ENCODE measurements at places on chromosomes 7 and 10.

DNA sequence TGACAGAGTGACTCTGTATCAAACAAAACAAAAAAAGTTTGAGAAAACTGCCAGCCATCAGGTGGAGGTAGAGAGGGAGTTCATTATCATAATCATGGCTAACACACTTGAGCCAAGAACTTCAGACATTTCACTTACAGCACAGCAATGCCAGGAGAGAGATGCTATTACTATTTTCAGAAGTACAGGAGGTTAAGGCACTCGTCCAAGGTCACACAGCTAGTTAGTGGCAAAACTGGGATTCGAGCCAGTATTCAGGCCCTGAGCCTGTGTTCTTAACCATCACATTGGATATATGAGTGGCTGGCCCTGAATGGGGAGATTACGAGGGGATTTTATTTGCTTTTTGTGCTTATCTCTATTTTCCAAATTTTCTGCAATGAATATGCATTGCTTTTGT is 24.8 kb upstream of the UNC5B start:
- peak; percentile 17 for DNase-seq

DNA sequence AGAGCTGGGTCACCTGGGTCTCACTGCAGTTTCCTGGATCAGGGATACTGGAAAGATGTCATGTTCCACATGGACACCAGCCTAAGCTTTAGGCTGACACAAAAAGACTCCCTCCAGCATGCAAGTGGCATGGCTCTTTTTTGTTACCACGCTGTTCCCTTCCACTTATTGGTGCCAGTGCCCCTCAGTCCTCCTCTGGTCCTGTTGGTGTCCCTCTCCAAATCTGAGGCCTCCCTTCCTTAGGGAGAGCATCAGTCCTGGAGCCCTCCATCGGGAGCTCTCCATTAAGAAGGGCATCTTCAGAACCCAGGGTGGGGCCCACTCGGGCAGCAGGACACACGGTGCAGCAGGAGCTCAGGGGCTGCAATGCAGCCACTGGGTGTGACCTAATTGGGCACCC is 76.1 kb upstream of the LRRC18 start:
- no peak for DNase-seq

DNA sequence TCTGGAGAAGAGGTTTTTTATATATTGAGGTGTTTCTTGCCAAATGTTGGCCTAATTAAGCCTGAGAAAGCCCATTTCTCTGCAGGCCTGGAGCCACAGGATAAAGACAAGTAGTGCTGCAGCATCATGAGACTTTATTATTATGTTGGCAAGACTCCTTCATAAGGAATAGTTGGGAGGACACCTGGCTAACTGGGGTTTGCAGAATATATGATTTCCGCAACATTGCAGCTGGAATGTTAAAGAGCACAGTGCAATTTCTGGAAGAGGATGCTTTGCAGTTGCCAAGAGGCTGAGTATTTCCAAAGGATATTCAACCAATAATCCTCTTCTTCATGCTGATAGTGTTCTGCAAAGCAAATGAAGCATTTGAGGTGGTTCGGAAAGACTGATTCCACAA is 1512.8 kb upstream of the LRRTM3 start:
- DNase-seq = no peak

GRCh38 chr7:55286666-55287065 is 78.5 kb upstream of the LANCL2 start:
- DNase-seq = no peak

DNA sequence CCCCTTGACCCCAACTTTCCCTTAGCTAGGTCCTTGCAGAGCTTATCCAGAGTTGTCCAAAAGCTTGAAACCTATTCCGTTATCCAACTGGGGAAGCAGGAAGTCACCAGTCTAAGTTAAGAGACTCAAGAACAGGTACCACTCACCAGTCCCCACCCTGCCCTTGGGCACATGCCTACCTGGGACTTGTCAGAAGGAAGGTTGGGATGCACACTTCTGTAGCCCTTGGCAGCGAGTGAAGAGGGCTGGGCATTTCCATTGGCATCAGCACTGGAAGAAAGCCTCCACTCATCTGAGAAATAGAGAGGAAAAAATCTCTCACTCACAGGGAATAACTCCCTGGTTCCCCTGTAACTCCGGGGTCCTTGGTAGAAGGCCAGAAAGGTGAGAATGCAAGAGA is 131.0 kb upstream of the PDLIM1 start:
- no peak for DNase-seq

DNA sequence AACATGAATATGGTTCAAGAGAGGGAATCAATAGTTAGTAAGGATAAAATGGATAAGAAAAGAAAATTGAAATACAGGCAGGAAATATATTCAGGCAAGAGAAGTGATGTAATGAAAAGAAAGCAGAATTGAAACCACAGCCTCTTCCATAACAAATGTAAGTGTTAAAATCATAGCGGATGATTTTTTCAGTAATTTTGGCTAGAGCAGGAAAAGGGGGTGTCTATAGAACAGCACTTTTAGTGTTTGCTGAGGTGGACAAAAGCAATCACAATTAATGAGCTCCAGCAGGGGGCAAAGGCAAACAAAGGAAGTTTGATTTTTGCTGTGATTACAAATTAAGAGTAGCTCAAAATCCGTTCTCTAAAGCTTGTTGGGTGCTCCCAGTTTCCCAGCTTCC is 79.0 kb downstream of the TRIL start:
- DNase-seq = no peak

GRCh38 chr10:133009218-133009950 is 67.0 kb upstream of the CFAP46 start:
- DNase-seq = no peak

DNA sequence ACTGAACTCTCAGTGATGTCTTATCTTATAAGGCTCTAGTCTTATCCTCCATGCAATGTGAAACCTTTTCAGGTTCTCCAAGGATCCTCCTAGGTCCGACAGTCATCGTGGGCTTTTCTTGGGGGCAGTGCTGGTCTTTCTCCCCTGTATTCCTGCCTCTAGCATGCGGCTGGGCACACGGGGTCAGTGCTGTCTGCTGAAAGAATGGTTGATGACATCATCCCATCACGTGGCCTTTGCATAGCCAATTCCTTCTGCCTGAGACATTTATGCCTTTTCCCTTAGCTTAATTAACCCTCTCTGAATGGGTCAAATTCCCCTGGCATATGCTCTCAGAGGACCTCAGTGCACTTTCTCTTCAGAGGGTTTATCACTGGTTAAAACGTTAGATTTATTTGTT is 27.0 kb upstream of the KCNK18 start:
- DNase-seq = no peak

DNA sequence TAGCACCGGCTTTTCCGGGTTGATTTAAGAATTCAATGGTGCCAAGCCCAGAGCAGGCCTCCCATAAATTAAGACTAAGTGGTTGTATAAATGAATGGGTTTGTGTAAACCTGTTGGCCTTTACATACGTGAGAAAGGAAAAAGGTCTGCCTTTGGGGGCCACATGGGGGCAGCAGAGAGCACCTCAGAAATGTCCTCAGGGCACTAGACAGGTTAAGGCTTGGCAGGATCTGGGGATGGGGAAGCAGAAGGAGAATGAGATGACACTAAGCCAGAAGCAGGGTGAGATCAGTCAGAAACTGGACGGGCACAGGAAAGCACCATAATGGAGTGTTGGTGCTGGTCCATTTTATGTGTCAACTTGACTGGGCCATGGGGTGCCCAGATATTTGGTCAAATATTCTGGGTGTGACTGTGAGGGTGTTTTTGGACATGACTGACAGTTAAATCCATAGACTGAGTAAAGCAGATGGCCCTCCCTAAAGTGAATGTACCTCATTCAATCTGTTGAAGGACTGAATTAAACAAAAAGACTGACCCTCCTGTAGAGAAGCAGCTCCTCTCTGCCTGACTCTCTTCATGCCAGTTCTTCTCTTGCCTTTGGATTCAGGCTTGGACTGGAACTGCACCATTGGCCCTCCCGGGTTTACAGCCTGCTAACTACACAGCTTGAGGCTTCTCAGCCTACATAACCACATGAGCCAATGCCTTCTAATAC is 58.9 kb downstream of the FRMPD2 start:
- DNase-seq = peak; percentile 38

Data from iris pigment epithelial cell (primary cell).